ENCODE measurements at places on chromosomes 11 and 22.

DNA sequence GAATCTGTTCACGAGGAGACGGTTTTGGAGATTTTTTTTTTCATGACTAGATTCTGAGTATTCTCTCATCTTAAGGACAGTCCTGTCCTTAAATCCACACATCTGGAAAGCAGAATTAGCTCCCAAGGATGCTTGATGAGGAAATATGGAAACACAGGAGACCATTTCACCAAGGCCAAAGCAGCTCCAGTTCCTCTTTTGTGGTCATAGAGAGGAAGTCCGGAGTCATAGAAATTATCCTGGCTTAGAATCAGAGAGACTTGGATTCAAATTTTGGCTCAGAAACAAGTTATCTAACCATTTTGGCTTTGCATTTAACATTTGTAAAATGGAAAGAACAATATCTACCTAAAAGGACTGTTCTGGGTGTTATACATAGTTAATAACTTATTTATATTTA is 7.3 kb upstream of the TEAD1 start:
- no peak for DNase-seq

GRCh38 chr11:98679673-98680072 is 341.1 kb upstream of the CNTN5 start:
- no peak for DNase-seq

DNA sequence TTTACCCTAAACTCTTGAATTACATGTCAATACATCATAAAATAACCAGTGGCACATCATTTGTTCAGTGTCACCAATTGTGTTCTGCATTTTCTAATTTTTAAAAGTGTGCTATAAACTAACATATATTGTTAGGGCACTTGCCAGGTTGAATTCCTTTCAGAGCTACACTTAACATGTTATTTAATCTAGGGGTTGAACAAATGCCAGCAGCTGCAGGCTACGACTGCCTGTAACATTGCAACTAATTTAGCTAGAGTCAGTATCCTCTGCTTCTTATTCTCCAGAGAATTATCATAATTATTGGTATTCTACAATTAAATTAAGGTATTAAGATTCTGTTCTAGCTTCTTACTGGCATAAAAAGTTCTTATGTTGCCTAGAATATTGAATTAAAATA is 46.4 kb upstream of the ARHGAP42 start:
- DNase-seq = no peak

- DNase-seq = no peak
Measured at GRCh38 chr22:37661160-37661924, 2.8 kb downstream of the PDXP start.

DNA sequence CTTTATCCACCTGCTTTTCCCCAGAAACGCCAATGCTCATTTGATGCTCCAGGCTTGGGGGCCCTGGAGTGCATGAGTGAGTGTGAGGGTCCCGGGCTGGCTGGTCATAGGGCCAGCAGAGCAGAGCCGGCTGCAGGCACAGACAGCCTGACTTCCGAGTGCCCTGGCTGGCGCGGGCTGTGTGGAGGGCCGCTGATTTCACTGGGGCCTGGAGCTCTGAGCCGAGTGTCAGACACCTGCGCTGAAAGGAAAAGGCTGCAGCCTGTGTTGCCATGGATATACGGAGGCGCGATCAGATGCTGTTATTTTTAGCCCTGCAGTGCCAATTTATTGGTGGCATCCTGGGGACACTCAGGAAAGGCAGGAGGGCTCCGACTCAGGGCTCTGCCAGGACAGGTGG is 87.6 kb downstream of the ST3GAL4 start:
- DNase-seq = no peak

GRCh38 chr11:2459796-2460531 is 15.2 kb downstream of the KCNQ1 start:
- no peak for DNase-seq

- DNase-seq = no peak
Measured at GRCh38 chr11:122030286-122030685, 85.7 kb downstream of the BLID start.

DNA sequence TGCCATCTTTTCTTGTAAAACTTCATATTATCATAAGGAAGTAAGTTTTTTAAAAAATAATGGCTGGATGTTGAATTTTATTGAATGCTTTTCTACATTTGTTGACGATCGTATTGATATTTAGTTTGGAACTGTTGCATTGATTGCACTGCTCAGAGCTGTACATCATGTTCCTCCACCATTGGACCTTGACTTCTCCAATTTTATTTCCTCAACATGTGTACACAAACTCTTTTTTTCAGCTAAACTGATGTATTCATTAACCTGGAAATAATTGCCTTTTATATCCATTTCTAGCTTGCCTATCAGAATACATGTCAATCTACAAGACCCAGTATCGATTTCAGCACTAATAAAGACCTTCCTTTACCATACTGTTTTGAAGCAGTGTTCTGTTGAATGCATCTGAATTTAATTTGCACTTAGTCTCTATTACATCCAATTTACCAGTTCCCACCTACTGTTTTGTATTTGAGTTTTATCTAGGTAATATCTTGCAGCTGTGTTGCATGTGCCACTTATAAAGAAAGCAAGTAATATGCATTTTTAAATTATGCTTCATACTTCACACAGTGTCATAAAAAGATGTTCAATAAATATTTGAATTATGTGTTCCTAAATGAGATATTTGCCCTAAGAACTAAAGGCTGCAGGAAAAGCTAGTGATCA is 5.5 kb downstream of the CEP57 start:
- DNase-seq = no peak

DNA sequence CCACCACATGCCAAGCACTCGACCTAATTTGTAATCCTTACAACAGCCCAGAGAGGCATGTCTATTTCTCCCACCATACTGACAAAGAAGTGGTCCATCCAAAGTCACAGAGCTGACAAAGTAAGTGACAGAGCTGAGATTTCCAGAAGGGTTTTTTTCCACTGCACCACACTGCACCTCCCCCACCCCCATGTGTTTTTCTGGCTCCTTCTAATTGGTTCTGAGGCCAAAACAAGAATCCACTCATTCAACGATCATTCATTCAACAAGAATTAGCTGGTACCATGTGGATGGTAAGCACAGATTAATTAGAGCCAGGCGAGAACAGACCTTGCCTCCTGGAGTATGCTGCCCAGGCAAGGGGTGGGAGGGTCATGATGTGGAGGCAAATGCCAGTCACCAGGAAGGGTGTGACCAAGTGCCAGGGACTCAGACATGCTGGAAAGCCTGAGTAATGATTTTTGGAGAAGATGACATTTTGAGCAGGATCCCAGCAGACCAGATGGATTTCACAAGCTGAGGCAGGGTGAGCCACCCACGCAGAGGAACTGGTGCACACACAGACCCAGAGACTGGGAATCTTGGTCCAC is 14.9 kb upstream of the PRG2 start:
- DNase-seq = no peak

DNA sequence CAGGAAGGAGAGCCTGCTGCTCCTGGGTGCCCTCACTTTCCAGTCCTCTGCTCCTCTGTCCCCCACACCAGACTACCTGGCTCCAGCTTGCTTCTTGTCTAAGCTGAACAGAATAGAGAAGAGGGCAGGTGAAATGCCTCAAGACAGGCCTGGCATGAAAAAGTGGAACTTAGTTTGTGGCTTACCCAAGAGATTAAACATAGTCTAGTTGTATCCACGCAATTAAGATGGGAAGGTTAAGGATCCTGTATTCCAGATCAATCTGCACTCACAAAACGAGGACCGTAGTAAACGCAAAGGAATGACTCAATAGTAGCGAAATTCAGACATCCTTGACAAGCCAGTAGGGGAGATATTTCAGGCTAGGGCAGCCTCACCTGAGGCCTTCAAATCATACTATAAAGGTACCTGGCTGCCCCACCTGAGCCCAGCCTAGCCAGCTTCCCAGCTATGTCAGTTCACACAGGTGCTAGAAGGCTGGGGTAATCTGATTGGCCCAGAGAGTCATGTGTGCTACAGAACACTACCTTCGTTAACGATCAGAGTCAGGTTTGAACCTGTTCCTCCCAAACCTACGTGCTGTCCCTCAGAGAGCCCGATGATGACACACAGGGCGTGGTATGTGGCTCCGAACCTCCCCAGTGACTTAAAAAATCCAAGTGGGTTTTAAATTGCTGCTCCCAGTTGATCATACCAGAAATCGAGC is 46.5 kb downstream of the AHNAK start:
- no peak for DNase-seq

DNA sequence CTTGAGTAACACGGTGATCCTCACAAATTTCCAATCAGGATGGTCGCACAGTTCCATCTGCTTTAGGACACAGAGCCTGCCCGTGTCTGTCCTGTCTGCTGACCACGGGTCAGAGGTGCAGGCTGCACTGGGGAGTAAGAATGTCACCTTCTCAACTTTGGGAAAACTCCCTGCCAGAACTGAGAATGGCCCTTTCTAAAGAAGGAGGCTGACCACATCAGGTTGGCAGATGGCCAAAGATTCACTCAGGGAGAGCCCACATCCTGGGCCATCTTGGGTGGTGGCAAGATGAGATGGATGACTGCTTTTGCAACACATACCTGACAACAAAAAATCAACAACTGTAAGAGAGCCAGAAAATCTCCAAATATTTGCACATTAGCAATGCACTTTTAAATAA is 101.9 kb downstream of the IGLL1 start:
- DNase-seq = no peak

- no peak for DNase-seq
Measured at GRCh38 chr11:122154994-122155393, 39.0 kb upstream of the BLID start.

DNA sequence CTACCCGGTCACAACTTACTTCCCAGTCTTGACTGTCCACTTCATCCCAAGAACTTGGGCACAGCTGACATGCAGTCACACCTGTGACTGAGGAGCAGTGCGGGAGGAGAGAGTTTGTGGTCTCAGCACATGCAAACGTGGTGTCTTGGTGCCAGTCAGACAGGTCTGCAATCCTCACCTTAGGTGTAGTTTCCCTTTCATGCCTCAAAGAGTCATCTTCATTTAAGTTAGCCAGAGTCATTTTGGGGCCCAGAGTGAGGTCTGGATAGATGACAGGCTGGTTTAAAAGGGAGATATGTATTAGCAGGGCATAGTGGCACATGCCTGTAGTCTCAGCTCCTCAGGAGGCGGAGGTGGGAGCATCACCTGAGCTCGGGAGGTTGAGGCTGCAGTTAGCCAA is 108.5 kb upstream of the SORL1-AS1 start:
- no peak for DNase-seq

- no peak for DNase-seq
Measured at GRCh38 chr11:44936951-44937543, 13.6 kb downstream of the TP53I11 start.

DNA sequence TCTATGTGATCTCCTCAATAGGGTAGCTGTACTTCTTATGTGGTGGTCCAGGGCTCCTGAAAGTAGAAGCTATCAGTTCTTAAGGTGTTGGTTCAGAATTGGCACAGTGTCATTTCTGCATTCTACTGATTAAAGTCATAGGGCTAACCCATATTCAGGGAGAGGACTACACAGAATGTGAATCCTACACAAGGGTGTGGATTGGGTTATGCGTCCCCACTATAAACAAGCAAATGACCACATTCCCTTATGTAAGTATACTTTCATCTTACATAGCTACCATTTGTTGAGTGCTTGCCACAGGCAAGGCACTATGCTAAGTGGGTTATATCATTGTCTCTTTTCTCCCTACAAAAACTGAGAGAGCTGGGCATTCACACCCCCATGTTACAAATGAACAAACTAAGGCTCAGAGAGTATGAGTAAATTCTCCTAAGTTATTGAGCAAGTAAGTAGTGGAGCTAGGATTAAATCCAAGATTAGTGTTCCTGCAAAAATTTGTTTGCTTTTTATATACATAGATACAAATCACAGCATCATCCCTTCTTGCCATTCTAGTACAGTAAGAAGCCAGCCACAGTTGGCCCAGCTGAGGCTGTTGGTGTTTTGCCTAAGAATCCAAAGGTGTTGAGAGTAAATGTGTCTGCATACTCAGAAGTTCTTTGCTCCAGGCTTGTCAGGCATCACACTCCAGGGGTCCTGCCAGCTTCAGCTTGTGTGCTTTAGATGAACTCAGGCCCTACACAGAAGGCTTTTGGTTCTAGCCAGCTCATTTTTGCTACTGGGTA is 157.8 kb downstream of the KIF18A start:
- DNase-seq = no peak

GRCh38 chr22:36860821-36861659 is at the start of gene NCF4:
Gene NCF4, plus strand, starts transcription at chr22:36861006. Its CDS starts 166 bp downstream, at chr22:36861172.
- no peak for DNase-seq

DNA sequence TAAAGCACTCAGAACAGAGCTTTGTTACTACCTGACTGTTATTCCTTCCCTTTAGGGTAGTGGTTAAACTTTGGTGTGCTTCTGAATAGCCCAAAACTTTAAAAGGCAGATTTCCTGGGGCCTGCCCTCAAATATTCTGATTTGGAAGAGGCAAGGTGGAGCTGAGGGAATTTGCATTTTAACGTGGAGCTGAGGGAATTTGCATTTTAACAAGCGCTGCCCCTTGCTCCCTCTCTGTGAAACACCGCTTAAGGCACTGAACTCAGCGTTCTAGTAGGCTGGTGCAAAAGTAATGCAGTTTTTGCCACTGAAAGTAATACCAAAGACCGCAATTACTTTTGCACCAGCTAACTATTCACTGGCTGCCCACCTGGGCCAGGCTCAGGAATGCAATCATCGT is 35.0 kb downstream of the TPST2 start:
- DNase-seq = no peak

- DNase-seq = no peak
Measured at GRCh38 chr11:85589373-85589772, 37.8 kb downstream of the DLG2 start.

DNA sequence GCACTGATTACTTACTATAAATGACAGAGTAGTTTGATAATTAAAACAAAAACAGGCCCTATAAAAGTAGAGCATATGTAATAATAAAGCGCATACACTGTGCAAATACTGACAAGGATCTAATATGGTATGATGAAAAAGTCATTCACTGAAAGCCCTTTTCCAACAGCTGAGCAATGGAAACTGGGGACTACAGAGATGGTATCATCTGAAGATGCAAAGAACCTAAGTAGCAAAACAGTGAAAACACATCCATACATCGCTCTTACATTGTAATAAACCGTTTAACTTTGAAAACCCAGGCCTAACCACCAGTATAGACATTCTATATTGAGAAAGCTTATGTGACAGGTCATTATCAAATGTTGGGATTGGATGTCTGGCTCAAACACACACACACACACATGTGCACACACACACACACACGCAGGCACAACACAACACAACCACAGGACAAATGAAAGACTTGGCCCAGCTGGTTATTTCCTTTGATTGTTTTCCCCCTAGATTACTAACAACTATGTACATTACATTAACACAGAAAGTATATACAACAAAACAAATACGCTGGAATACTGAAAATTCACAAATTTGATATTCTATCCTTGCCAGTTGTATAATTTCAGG is 119.5 kb downstream of the APOL5 start:
- no peak for DNase-seq

- DNase-seq = no peak
Measured at GRCh38 chr11:126359431-126360048, 4.1 kb downstream of the ST3GAL4 start.

- no peak for DNase-seq
Measured at GRCh38 chr22:35563211-35563610, 22.6 kb downstream of the RASD2 start.

- DNase-seq = no peak
Measured at GRCh38 chr11:82505379-82505778, 228.3 kb downstream of the FAM181B start.

Measured in H1 (cell line).